Stimulated activated CD8-positive, alpha-beta memory T cell treated with anti-CD3 and anti-CD28 coated beads, Interleukin-4, amount 100 ng/mL, for 48 hours (primary cell): ENCODE measurements at places on chromosomes 16 and 17.

DNA sequence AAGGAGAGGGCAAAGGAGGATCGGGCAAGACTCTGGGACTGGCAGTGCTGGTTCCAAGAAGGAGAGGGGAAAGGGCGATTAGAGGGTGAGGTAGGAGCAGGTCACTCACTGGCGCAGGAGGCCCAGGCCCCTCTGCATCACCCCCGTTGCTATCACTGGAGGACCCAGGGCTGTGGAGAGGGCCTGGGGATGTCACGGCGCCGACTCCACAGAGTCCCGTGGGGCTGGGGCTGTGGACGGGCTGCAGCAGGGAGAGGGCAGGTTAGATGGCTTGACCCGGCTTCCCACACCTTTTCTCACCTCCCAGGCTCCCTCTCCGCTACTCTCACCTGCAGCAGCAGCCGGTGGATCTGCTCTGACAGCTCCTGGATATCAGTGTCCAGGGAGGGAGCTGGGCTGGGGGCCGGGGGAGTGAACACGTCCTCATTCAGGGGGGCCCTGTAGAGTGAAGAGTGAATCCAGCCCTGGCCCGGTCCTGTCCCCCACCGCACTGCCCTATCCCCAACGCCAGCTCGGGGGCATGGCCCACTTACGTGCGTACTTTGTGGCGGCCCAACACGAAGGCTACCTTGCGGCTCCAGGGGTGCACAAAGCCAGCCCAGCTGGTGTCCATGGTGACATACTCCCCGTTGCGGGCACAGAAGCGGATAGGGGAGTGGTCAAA is 4.9 kb downstream of the PER1 start:
- DNase-seq = no peak

GRCh38 chr16:75227361-75228142 is 8.8 kb downstream of the CTRB1 start:
- DNase-seq = no peak

DNA sequence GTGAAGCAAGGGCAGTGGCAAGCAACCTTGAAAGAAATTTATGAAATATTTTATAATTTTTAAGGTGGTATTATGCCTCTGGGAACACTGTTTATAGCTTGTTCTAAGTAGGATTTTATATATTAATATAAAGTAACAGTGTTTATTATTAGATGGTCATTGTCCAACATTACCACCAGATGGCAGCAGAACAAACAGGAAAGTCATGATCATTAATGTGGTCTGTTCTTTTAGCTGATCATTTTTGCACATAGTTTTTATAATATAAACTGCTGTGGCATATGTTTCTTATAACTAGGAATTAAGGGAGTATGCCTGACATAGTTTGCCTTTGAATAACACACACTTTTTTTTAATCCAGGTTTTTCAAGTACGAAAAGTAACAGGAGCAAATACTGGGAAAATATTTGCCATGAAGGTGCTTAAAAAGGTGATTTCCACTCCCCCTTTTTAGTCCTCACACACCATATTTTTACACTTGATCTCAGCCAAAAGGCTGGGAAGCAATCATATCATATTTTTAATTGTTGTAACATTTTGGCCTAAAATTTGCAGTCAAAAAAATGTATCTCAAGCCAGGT is 21.4 kb downstream of the RPS6KB1 start:
- no peak for DNase-seq

DNA sequence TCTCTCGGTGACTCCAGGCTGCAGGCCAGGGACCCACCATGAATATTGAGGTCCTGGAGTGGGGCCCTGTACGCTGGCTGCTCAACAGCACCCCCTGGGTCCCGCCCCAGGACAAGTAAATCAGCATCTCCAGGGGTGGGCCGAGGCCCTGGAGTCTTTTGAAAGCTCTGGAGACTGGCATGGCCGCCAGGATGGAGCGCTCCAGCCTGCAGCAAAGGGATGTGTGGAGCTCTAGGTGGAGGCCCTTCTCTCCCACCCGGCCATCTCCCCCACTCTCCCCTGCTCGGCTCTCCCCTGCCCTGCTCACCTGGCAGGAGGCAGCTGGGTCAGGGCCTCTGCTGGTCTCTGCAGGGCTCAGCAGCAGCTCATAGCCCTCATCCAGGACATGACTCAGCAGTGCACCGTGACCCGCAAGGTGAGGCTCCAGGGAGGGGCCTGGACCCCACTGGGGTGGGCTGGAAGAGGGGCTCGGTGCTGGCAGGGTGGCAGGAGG is 16.6 kb downstream of the SGSH start:
- no peak for DNase-seq

DNA sequence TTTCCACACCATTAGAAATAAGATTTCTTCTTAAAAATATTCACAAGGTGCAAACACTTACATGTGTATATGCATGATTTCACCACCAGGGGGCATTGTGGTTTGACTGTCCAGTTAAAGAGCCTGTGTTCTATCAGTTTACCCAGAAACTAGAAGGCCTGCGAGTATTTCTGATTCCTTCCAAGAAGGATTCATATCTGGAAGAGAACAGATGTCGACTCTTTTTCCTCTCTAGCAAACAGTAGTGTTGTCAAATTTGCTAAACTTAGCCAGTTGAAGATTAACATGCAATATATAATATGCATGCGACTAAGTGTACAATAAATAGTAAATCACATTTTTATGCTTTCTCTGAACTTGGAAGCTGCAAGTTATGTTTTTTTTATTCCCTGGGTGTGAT is 404.1 kb downstream of the WWOX start:
- DNase-seq = peak; percentile 55

DNA sequence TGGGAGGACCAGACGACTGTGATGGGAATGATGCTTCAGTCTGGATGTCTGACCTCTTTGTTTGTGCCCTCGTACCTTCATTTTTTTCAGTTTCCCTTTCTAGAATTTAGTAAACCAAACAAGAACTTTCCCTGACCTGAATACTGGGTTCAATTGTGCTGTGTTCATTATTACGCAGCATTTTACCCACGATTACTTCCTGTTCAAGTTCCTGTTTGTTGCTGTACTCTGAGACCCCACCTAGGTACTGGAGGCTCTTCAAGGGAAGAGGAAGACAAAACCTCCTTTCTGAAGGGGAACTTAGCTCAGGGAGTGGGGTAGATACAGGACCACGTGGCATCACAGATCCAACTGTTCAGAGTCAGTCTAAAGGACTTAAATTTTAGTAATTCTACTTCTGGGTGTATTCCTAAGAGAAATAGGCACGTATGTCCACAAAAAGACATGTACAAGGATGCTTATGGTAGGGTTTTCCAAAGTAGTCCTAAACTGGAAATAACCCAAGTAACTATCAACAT is 9.2 kb upstream of the PRKCB start:
- no peak for DNase-seq

GRCh38 chr17:6046431-6046830 is 23.7 kb upstream of the WSCD1 start:
- no peak for DNase-seq

GRCh38 chr17:59627274-59627673 is 7.6 kb downstream of the CLTC start:
- DNase-seq = no peak

GRCh38 chr16:89187770-89188392 is 12.5 kb downstream of the SLC22A31 start:
- DNase-seq = no peak

GRCh38 chr16:89216315-89217137 is 977 bp upstream of the ZNF778 start:
- peak; percentile 86 for DNase-seq

DNA sequence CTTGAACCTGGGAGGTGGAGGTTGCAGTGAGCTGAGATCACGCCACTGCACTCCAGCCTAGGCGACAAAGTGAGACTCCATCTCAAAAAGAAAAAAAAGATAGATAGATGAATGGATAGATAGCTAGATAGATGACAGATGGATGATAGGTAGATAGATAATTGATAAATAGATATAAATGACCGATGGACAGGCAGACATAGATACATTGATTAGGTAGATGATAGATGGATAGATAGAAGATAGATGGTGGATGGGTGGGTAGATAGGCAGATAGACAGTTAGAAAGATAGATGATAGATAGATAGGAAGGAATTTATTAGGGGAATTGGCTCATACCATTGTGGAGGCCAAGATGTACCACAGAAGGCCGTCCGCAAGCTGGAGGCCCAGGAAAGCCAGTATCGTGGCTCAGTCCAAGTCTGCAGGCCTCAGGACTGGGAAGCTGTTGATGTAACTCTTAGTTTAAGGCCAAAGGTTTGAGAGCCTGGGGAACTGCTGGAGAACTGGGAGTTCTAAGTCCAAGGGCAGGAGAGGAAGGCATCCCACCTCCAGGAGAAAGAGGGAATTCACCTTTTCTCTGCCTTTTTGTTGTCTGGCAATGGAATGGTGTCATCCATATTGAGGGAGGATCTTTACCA is 156.1 kb downstream of the SEC14L1 start:
- no peak for DNase-seq

DNA sequence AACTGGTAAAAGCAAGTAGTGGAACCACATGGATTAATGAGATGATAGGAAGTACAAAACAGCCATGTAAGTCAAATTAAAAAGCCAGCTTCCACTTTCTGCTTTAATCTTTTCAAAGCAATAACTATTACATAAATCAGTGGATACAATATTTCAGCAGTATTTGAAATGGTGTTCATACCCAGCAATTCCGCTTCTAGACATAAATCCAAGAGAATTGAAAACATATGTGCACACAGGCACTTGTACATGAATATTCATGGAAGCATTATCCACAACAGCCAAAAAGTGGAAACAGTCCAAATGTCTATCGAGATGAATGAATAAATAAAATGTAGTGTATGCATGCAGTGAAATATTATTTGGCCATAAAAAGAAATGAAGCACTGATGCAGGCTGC is 27.4 kb downstream of the SLFN12L start:
- no peak for DNase-seq

DNA sequence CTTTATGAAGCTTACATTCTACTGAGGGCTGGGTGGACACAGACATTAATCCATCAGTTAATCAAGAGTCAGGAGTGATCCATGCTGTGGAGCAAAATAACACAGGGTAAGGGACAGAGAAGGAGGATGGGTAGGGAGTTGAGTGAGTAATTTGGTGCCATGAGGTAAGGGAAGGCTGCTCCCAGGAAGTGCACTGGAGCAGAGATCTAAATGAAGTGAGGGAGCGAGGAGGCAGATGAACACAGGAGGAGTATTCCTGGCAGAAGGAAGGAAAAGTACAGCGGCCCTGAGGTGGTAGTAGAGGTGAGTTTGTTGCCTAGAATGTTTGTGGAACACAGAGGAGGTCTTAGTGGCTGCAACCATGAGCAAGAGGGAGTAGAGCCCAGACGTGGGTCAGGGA is 34.8 kb downstream of the ASIC2 start:
- DNase-seq = no peak

- DNase-seq = no peak
Observed at GRCh38 chr17:49454050-49454449, 39.4 kb upstream of the PHB1 start.

GRCh38 chr17:76241204-76241538 is 878 bp upstream of the RNF157 start:
- no peak for DNase-seq

DNA sequence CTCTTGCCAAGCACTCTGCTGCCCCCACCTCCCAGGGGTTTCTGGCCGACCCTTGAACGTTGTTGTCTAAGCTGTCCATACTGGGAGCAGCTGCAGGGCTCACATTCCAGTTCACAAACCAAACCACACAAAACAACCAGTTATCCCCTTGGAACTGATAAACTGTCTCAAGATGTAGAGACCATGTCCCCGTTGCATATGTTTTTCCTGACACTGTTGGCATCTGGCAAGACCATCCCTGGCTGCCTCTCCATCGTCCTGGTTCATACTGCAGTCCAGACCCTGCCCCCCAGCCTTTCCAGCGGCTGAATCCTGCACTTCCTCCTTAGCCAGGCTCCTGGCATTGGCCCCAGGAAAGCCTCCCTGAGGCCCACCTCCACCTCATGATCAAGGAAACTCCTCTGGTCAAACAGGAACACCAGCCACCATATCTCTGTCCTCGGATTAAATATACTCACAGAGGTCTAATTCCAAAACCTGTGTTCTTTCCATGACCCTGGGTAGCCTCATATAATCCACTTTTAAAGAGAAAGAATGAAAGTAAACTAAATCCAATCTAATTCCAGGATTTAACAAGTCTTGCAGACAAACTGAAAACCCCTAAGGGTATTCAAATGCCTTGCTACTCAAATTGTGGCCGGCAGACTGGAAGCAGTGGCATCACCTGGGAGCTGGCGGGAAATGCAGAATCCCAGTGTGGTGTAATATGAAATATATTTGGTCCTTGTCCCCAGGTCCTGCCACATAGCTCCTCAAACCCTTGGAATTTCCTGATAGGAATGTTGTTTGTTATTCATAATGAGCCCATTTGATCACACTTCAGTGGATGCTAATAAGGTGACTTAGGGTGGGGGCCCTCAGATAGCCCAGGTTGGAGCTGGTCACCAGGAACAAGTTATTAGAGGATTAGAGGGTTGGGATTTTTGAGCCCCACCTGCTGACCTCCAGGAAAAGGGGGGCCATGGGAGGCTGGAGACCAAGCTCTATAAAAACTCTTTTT is 14.2 kb downstream of the GAS7 start:
- no peak for DNase-seq

GRCh38 chr16:50539822-50540710 is 8.1 kb upstream of the NKD1 start:
- no peak for DNase-seq

GRCh38 chr17:31058976-31059375 is 35.8 kb upstream of the NF1 start:
- DNase-seq = no peak

GRCh38 chr17:53471514-53471913 is 351.2 kb upstream of the KIF2B start:
- no peak for DNase-seq

DNA sequence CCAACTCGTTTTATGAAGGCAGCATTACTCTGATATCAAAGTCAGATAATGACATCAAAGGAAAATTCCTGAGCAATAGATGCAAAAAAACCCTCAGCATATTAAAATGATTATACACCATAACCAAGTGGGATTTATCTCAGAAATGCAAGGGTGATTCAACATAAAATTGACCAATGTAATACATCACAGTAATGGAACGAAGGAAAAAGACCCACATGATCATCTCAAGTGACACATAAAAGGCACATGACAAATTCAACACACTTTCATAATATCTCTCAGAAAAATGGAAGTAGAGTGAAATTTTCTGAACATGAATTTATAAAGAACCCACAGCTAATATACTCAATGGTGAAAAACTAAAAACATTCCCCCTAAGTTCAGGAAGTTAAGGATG is 118.8 kb downstream of the ITFG1 start:
- DNase-seq = no peak

DNA sequence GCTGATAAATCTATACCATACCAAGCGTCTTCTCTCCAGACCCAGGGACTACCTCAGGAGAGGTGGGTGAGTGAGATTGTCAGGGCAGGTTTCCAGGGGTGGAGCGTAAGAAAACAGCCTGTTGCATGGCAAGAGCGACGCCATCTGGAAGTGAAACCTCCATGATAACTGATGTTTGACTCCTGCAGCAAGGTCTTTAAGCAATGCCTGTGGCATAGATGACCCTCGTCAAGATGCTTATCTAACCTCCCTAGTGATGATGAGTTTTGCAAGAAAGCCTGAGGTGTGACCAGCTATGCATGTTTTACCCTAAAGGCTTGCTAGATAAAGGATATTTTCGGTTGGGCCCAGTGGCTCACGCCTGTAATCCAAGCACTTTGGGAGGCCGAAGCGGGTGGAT is 71.6 kb downstream of the GSG1L start:
- no peak for DNase-seq

GRCh38 chr17:4789701-4789950 is 862 bp downstream of the GLTPD2 start:
- no peak for DNase-seq
